ENCODE measurements at places on chromosomes 2 and 18.

- no peak for DNase-seq
Measured at GRCh38 chr2:216621292-216621691, 11.9 kb upstream of the IGFBP2 start.

GRCh38 chr2:45929674-45930395, 278.4 kb downstream of the PRKCE start:
- DNase-seq: no peak

- DNase-seq: no peak
Measured at GRCh38 chr18:68402784-68403183, 312.1 kb downstream of the TMX3 start.

DNA sequence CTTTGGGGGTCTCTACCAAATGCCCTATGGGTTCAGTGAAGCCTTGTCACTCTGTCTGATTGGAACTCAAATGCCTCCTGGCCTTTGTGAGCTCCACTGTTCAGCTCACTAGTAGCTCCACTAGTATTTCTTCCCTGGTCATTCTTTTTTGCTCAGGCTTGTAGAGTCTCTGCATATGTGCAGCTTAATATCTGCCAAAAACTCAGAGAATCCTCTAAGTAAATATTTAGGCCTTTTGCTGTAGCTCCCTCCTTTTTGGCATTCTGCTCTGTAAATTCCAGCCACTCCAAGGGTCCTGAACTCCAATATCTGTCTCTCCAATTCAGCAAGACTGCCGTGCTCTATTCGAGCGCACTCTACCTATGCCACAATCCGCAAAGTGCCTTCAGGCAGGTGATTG, 146.5 kb downstream of the MAIP1 start:
- DNase-seq: no peak

- DNase-seq: no peak
Measured at GRCh38 chr2:101357376-101357775, 29.9 kb downstream of the CREG2 start.

- no peak for DNase-seq
Measured at GRCh38 chr2:119190321-119191111, 32.0 kb upstream of the C1QL2 start.

- DNase-seq: no peak
Measured at GRCh38 chr18:24546307-24546706, 85.9 kb downstream of the HRH4 start.

DNA sequence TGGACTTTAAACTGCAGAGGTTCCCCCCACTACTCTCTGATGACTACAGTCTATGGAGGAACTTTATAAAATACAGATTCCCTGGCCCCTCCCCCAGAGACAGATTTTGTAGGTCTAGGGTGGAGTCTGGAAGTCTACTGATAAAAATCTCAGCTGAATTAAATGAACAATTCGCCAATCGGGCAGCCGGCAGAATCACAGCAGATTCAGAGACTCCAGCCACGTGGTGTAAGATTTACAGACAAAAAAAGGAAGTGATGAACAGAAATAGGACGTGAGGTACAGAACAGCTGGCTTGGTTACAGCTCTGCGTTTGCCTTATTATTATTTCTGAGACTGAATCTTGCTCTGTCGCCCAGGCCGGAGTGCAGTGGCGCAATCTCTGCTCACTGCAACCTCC, 21.4 kb upstream of the MTA3 start:
- DNase-seq: no peak

GRCh38 chr2:176140513-176141317, 10.6 kb upstream of the HOXD4 start:
- DNase-seq: peak; percentile 81

- no peak for DNase-seq
Measured at GRCh38 chr2:200609028-200609614, 23.3 kb downstream of the AOX1 start.

All from neural crest cell (in vitro differentiated cells).